ENCODE measurements at places on chromosomes 16 and 17.

- peak; percentile 11 for DNase-seq
These were observed 28.9 kb downstream of the FAM20A start for GRCh38 chr17:68572138-68572842.

DNA sequence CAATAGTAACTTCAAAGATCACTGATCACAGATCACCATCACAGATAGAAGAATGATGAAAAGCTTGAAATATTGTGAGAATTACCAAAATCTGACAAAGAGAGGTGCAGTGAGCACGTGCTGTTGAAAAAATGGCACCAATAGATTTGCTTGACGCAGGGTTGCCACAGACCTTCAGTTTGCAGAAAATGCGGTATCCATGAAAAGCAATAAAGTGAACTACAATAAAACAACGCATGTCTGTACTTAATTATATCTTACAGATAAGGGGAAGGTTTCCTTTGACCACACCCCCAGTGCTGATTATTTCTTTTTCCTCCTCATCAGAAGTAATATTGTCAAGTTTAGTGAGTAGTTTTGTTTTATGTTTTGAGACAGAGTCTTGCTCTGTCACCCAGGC, 21.1 kb upstream of the PYDC1 start:
- no peak for DNase-seq

- DNase-seq: no peak
These were observed 14.7 kb downstream of the TXNDC11 start for GRCh38 chr16:11727796-11728543.

GRCh38 chr16:87471278-87472141, 21.3 kb downstream of the ZCCHC14 start:
- DNase-seq: no peak
